T-helper 9 cell (primary cell): ENCODE measurements at places on chromosomes 11 and 22.

GRCh38 chr11:102662607-102663006 lies 37.5 kb upstream of the MMP20 start:
- DNase-seq = no peak

- no peak for DNase-seq
Measured at GRCh38 chr11:112537846-112538330, 277.2 kb upstream of the PLET1 start.

DNA sequence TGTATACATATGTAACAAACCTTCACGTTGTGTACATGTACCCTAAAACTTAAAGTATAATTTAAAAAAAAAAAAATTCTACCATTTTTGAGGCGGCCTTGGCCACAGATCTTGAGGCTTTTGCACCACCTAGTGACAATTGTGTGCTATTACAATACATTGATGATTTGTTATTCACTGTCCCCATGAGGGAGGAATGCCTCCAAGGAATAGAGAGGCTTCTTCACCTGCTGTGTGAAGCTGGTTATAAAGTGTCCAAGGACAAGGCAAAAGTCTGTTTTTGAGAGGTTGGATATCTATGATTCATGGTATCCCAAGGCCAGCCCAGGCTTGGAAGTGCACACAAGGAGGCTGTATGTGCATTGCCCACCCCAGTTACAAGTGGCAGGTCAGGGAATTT lies 30.7 kb downstream of the SLC22A25 start:
- no peak for DNase-seq

DNA sequence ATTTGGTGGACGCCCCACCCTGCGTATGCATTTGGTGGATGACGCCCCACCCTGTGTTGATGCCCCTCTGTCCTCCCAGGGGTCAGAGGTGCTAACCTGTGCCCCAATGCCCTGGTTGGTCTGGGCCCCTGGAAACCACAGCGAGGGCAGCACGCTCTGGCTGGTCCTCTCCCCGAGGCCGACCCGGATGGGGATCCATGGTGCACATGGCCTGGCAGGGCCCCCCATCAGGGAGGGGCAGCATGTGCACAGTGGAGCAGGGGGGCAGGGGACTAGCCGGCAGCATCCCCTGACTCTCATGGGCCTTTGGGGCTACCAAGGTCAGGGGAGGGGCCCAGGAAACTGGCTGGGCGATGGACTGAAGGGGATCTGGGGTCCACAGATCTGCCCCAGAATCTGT lies 7.6 kb upstream of the MUC5AC start:
- no peak for DNase-seq

DNA sequence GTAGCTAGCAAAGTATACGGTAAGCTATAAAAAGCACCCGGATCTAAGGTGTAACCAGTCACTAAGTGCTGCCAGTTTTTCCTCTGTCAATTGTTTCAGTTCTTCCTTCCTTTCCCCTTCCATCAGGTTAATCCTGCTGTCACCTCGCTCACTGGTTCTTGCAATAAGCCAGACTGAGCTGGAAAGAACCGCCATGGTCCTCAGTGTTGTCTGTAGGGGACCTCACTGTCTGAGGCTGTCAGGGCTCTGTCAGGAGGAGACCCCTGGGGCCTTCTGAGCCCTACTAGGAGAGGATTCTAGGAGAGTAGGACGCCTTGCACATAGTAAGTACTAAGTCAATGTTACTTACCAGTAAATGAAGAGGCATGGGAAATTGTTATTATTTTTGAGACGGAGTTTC lies 1.4 kb upstream of the TBC1D22A start:
- no peak for DNase-seq

GRCh38 chr22:39238966-39239505 lies 5.7 kb downstream of the PDGFB start:
- no peak for DNase-seq

- DNase-seq = no peak
Measured at GRCh38 chr11:109845437-109845836, 247.8 kb upstream of the ZC3H12C start.

- DNase-seq = no peak
Measured at GRCh38 chr22:29302681-29303465, 3.6 kb upstream of the GAS2L1 start.

DNA sequence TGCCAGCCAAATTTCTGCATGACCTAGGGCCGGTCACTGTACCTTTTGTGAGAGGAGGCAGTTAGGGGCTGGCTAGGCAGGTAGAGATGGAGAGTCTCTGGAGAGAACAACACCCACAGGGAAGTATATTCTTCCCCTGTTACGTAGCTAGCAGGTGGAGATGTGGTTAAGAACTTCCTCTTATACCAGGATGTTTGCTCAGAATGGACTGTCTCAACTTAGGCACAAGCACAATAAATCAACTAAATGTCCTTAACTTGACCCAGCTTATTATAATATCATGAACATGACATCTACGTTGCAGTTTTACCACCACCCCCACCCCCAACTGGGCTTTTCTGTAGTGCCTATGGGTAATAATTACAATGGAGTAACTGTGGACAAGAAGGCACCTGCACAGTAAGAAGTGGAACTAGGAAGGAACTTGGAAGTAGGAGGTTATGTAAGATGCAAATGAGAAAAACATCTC lies 60.7 kb upstream of the MPEG1 start:
- no peak for DNase-seq

- no peak for DNase-seq
Measured at GRCh38 chr22:31488346-31488883, 1.2 kb downstream of the EIF4ENIF1 start.

DNA sequence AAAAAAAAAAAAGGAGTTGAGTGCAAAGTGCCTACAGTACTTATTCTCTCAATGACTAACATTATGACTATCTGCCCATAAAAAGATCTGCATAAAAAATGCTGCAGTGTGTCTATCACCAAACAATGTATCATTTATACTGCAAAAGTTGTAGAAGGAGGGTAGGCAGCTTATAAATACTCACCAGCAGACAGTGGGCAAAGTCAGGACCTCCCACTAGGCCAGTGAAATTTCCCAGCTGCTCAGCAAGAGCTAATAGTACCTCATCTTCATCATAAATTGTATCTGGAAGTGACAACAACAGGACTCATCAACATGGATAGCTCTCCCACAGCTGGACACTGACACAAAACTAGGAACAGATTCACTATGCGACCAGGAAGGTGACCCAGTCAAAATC lies 1.6 kb downstream of the PPP2R1B start:
- DNase-seq = no peak

DNA sequence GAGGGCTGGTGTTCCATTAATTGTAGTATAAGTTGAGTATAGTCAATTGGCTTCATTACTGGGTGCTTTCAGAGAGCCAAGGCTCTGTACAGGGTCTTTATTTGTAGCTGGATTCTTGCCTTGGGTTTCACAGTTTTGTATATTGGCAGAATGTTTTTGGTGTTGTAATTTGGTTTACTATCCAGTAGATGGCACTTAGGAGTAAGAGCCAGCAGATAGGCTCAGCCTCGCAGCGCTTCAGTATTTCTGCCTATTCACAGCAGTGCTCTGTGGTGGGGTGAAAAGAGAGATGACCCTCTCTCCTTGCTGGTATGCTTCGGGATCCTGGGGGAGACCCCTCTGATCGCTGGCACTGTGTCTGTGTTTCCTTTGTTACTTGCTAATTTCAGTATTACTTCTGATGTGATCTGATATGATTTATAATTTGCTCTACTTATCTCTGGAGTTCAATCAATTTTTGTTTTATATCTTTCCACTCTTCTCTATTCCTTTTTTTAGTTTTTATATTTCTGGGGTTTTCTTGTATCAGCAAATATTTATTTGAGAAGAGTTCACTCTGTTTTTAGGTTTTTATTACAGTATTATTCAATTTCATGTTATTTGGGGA lies 52.2 kb downstream of the ANO5 start:
- DNase-seq = no peak

GRCh38 chr22:37383341-37383740 lies 43.9 kb downstream of the ELFN2 start:
- DNase-seq = no peak

DNA sequence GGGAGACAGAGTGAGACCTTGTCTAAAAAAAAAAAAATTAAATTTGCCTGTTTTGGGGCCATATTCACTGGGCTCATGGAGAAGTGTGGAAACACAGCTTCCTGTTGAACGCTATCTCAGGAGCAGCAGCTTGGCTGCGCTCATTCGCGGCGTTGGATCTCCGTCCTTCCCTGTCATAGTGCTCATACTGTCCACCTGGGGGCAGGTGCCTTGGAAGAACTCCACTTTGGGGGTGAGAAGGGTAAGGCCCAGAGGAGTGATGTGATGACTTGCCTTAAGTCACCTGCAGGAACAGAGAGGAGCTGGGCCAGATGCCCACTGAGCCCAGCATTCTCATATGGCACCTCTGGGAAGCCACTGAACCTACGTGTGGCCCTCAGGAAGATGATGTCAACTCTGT lies 82.8 kb downstream of the CABIN1 start:
- no peak for DNase-seq

DNA sequence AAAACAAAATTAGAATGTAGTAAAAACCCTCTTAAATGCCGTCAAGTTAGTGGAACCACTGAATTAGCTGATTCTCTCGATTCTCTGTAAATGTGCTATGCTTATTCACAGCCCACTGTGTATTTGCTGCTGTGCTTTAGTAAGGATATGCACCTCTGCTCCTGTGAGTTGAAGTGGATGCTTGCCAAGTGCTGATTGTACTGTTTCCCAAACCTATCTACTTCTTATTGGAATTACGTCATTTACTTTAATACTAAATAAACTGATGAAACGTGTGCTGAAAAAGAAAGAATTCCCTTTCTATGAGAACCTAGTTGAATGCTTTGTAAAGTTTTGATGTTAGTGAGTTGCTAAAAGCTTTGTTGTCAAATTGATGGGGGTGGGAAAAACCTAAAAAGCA lies 158.4 kb downstream of the LRRC4C start:
- no peak for DNase-seq

GRCh38 chr11:17159441-17159840 lies 48.3 kb downstream of the PIK3C2A start:
- no peak for DNase-seq
